AG09309 (cell line): ENCODE measurements at places on chromosomes 6 and 20.

DNA sequence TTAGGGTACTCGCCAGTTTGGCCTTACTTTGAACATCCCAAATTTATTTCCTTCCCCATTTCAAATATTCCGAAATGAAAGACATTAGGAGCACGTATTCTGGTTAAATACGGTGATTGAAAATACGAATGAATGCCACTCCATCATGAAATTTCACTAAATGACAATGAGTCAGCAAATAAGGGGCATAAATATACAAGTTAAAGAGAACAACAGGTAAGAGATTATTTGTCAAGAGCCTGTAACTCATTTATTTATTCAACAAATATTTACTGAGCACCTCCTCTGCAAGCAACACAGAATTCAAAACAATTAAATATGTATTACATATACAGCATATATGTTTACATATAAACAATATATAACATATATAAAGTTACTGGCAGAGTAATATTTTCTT lies 44.8 kb downstream of the MYB start:
- no peak for DNase-seq

DNA sequence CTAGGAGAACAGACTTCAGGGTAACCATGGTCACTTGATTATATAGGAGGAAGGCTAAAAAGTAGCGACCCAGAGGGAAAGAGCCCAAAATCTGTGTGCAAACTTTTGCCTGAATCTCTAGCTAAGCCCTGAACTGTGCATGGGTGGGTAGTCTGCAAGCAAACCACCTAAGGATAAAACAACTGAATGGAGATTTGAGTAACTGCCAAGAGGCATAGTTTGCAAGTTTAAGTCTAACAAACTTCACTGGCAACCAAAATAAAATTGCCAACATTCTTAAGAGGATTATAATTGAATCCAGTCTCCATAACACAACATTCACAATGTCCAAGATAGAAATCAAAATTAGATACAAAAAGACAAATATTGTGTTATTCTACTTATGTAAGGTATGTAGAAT lies 192.0 kb upstream of the PLN start:
- peak; percentile 4 for DNase-seq

DNA sequence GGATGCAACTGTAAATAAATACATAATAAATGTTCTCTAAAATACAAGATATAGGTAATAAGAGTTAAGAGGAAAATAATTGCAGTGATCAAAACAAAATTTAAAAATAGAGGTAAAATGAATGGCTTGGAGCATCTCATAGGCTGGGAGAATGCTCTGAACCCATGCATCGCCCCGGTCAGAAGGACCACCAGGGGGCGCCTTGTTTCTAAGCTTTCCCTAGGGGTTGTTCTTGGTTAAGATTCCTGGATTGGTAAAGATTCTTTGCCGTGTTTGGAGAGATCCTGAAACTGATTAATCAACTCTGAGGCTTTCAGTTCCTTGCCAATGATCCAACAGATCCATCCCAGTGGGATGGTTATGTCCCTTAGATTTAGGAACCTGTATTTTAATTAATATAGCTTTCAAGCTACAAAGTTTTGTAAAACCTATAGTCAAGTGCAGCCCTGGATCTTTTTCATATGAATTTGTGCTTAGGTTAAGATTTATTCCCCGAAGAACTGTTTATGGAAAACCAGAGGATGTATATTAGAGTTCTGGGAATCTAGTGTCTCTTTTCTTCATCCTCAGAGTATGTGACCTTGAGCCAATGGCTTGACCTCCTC lies 45.3 kb upstream of the PRELID3B start:
- no peak for DNase-seq

- DNase-seq = no peak
These were observed 162.0 kb upstream of the STMND1 start for GRCh38 chr6:16939839-16940238.
